Activated CD8-positive, alpha-beta memory T cell treated with anti-CD3 and anti-CD28 coated beads for 48 hours (primary cell): ENCODE measurements at places on chromosomes 16 and 17.

DNA sequence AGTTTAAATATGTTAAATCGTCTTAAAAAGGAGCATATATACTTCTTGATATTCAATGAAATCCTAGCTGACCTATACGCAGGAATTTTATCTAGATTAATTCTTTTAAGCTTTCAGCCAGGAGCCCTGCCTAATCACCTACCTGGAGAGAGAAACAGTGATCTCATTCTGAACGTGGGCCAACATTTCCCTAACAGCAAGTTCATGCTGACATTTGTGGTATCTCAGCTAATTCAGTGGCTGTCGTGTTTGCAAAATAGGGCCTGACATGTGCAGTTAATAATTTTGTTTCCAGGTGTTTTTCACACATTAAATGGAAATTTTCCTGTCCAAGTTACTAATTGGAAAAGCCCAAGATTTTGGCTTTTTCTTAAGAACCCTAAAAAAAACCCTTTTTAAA lies 17.4 kb downstream of the KRT24 start:
- no peak for DNase-seq

DNA sequence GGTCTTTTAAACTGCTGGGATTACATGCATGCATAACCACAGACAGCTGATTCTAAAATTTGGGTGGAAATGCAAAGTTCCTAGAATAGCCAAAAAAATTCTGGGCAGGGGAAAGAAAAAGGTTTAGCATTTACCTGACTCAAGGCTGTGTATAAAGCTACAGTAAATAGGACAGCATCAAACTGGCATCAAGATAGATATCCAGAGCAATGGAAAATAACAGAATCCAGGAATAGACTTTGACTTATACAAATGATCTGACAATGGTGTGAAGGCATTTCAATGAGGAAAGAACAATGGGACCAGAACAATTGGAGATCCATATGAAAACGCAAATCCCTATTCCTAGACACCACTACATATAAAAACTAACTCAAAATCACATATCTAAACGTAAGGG lies 12.9 kb downstream of the ANKFY1 start:
- no peak for DNase-seq

- no peak for DNase-seq
Measured at GRCh38 chr16:55667753-55668152, 12.0 kb downstream of the SLC6A2 start.

DNA sequence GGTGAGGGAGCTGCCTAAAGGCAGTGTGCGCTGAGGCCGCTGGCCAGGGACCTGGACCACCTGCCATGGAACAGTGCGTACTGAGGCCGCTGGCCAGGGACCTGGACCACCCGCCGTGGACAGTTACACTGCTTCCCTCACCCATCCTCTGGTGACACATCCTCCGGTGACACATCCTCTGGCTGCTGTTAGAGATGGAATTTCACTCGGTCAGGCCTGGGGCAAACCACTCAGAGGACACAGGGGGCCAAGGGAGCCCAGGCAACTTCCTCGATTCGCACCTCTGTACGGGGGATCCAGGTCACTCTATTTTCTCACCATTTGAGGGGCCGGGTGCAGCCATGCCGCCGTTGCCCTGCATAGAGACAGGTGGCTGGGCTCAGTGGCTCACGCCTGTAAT lies 32.4 kb upstream of the RPTOR start:
- no peak for DNase-seq

DNA sequence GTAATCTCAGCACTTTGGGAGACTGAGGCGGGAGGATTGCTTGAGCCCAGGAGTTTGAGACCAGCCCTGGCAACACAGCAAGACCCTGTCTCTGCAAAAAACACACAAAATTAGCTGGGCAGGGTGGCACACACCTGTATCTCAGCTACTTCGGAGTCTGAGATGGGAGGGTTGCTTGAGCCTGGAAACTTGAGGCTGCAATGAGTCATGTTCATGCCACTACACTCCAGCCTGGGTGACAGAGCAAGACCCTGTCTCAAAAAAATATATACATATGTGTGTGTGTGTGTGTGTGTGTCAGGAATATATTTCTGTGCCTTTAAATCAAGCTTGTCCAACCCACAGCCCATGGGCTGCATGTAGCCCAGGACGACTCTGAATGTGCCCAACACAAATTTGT lies 55.2 kb downstream of the CRISPLD2 start:
- no peak for DNase-seq

GRCh38 chr16:2054543-2055245 lies 6.9 kb downstream of the TSC2 start:
- DNase-seq, result no peak

GRCh38 chr17:4739122-4740024 lies at the start of the genes CXCL16 and ZMYND15:
CXCL16 (minus strand) TSS chr17:4739928; CDS start chr17:4739339, 589 bp downstream.
ZMYND15 (plus strand) TSS chr17:4739833; CDS start chr17:4740549, 716 bp downstream.
- DNase-seq, result no peak

DNA sequence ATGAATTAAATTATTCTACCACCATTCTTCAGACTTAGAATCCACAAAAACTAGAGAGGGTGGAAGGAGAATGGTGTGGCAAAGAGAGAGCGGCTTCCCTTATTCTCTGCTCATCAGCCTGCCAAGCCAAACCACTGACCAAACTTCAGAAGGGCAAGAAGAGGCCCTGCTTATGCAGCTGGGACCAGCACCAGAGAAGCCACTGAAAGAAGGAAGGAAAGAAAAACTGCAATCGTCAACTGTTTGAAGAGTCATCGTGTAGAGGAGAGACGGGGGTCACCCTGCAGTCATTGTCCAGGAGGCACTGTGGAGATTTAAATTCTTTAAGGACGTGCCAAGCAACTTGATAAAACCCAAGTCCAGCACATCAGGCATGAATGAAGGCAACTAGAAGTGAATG lies 15.6 kb downstream of the PMP22 start:
- no peak for DNase-seq

DNA sequence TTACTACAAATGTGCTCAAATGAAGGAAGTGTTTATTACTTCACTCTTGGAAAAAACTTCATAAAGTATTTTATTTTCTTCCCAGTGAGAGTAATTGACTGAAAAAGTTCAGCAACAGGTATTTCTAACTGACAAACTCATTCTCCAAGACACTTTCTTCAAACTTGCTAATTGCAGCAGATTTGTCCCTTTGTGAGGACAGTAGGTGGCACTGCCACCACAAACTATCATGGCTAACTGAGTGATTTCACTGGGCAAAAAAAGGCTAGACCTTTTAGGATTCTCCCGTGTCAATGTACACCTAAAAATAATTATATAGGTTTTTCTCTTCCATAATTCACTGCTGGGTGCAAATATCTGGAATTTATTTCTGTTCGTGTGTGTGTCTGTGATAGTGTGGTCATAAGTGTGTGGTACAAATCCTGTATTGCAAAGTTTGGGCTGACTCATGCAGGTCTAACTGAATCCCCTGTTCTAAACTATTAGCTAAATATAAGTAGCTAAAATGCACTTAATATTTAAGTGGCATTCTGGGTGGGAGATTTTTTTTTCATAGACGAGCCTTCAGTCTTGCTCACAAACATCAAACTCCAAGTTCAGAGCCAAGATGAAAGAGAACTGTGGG lies 3.9 kb downstream of the HS3ST3A1 start:
- DNase-seq, result no peak

- DNase-seq, result no peak
Measured at GRCh38 chr17:18315562-18315922, 449 bp downstream of the SMCR8 start.

DNA sequence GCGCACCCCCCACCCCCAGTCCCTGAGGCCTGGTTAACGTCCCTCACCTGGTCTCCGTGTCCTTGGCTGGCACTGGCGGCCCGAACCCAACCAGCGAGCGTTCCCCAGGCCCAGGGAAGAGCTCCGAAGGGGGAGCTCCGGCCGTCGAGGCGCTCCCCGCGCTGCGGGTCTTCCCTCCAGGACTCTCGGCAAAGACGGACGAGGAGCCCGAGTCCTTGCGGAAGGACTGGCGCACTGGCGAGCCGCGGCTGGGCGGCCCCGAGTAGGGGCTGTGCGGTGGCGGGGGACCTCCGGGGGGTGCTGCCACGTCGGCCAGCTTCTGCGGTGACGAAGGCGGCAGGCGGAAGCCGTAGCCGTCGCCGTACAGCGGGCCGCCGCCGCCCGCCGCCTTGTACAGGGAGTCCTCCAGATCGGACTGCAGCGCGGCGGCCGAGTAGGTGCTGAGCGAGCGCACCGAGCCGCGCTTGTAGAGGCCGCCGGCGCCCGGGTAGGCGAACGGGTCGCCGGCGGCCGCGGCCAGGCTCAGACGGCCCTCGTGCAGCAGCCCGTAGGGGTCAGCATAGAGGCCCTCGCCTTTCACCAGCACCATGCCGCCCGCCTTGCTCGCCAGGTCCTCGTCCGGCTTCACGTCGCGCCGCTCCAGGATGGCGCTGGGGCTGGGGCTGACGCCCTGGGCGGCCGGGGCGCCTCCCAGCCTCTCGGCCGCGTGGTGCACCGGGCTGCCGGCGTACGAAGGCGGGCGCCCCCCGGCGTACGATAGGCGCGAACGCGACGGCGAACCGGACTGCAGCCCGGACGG lies 44.1 kb downstream of the SRCIN1 start:
- no peak for DNase-seq

DNA sequence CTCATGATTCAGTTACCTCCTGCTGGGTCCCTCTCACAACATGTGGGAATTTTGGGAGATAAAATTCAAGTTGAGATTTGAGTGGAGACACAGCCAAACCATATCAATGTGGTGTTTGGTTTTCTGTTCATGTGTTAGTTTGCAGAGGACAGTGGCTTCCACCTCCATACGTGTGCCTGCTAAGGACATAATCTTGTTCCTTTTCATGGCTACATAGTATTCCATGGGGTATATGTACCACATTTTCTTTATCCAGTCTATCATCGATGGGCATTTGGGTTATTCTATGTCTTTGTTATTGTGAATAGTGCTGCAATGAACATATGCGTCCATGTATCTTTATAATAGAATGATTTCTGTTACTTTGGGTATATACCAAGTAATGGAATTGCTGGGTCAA lies 4.5 kb upstream of the WWOX start:
- no peak for DNase-seq

DNA sequence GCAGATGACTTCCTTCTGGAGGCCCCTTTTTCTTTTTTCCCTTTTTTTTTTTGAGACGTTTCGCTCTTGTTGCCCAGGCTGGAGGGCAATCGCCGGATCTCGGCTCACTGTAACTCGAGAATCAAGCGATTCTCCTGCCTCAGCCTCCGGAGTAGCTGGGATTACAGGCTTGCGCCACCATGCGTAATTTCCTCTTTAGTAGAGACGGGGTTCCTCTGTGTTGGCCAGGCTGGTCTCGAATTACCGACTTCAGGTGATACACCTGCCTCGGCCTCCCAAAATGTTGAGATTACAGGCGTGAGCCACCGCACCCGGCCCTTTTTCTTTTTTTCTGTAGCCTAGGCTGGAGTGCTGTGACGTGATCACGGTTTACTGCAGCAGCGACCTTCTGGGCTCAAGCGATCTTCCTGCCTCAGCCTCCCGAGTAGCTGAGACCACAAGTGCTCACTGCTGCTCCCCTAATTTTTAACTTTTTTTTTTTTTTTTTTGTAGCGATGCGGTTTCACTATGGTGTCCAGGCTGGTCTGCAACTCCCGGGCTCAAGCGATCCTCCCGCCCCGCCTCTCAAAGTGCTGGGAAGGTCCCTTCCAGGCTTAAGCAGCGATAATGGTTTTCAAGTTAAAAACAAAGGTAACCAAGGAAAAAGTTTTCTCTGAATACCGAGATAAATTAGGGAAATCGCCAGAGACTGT lies 956 bp upstream of the IST1 start:
- DNase-seq, result no peak

GRCh38 chr17:77371888-77372443 lies 231.2 kb downstream of the SEC14L1 start:
- DNase-seq, result no peak

DNA sequence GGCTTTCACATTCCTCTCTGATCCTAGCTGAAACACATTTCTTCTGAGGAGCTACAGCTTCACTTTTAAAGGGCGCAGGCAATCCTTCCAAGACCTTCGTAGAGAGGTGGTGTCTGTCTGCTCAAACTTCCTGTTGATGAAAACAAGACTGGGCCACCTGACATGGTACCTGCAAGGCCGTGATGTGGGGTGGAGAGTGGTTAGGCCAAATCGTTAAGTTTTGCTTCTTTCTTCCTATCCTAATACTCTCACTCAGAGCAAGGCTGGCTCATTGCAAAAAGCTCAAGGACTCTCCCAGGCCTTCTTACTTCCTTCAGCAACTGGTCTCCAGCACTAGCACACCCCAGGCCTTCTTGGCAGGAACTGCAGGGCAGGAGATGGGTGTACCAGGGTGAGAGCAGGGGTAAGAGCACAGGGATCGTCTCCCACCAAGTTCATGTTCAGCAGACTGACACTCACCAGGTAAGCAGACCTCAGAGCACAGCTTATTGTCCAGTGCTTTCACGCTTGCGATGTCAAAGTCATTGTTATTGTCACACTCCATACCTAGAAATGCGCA lies 10.9 kb upstream of the FOXJ1 start:
- DNase-seq, result no peak

DNA sequence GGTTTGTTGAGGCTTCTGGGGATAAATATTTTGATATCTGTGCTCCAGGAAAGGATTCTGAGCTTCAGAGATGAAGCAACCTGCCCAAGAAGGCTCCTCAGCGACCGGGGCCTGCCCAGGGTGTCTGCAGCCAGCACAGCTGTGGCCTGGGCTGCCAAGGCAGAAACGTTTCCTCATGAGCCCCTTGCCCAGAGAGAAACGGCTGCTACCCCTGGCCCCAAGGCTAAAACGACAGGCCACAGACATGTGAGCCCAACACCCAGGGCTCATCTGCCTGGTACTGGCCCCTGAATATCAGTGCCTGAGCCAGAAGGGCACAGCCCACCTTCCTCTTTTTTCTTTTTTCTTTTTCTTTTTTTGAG lies 45.4 kb upstream of the RASD1 start:
- DNase-seq, result no peak

GRCh38 chr16:54165174-54165911 lies 121.2 kb downstream of the IRX3 start:
- DNase-seq, result no peak

GRCh38 chr16:2883458-2883908 lies 468 bp downstream of the FLYWCH2 start:
- DNase-seq, result no peak

GRCh38 chr17:79778504-79779083 lies 646 bp downstream of the CBX2 start:
- DNase-seq, result no peak

DNA sequence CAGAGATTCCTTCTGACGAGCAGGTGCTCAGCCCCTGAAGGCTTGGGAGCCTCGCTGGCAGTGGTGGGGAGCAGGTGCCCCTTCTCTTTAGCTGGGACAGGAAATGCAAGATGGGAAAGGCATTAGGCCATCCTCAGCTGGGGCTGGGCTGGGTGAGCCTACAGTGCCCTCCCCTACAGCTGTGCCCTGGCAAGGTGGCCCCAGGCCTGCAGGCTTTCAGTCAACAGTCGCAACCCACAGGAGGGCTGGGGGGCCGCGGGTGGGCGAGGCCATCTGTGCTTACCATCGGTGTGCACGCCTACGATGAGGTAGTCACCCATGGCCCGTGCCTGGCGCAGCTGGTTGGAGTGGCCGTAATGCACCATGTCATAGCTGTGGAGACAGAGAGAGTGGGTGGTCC lies 2.0 kb downstream of the PCYT2 start:
- DNase-seq, result no peak

DNA sequence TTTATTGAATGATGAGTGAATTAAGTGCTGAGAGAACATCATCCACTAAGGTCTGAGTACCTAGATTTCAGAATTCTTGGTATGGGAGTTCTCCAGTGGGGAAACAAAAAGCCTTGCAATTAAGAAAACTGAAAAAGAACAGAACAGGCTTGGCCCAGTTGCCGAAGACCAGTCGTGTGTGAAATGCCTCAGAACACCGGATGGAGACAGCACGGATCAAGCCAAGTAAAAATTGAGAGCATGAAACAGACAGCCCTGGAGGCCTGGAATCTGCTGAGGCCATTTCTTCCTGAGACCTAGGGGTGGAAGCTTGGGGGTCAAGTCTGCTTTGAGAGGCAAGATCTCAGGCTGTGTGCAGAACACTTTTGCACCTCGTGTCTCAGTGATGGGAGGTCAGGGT lies 43.3 kb downstream of the GRIN2A start:
- DNase-seq, result no peak
